H9 (cell line): ENCODE measurements at places on chromosomes 2 and 18.

DNA sequence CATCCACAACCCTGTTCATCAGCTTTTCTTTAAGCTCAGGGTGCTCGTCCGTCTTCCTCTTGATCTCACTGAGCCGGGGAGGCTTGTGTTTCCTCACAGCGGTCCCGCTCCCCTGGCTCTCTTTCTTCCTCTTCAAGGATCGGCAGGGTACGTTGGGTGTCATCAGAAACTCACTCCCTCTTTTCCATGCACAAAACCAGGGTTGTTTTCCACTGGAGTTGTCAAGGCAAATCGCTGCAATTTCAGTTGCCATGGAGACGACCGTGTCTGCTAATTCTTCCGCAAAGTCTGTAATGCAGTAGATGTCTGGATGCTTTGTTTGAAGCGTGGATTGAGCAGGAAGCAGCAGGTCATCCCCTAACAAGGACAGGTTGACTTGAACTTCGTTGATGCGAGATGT, 146.4 kb downstream of the DAW1 start:
- no peak for DNase-seq

DNA sequence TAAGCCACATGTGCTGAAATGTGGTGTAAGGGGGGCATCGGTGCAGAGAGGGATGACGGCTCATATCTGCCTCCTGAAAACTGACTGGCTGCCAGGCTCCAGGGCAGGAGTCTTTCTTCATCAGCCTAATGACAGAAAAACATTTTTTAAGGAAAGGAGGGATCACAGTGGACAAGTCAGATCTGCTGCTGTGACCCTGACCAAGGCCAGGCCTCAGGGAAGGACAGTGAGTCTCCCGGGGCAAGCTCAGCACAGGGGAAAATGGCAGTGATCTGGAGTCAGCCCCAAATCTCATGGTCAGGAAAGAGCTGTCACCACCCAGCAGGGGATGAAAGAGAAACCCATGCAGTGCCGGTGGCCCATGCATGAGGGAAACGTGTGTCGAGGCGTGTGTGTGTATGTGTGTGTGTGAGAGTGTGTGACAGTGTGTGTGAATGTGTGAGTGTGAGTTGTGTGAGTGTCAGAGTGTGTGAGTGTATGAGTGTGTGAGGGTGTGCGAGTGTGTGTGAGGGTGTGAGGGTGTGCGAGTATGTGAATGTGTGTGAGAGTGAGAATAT, 134.5 kb downstream of the INHBB start:
- no peak for DNase-seq

DNA sequence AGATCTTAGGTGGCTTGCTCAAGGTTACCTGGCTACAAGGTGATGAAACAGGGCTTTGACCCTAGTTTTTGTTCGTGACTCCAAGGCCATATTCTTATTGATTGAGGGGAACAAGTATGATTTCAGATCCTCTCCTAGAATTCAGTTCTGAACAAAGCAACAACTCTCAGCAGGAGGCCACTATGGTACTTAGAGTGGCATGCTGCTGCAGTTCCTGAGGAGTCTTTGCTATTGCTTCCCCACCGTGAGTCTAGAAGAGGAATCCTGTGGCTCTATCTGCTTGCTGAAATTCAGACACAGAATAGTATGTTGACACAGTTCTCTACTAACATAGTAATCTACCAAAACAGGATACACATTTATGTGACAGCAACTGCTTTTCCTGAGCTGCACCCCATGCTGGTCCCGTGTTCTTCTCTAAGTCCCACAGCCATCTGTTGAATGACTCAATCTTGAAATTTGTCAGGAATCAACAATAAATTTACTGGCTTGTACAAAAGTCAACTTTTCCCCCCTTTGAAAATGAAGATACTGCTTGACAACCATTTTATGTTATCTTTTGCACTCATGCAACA, 4.1 kb downstream of the TGFBRAP1 start:
- no peak for DNase-seq

DNA sequence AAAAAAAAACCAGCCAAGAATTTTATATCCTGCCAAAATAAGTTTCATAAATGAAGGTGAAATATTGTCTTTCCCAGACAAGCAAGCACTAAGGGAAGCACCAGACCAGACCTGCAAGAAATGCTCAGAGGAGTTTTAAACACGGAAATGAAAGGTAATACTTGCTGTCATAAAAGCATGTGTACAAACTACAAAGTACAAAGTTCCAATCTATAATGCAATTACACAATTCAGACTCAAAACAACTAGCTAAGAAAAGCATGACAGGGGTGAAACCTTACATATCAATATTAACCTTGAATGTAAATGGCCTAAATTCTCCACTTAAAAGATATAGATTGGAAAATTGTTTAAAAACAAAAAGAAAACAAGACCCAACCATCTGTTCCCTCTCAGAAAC, 45.0 kb upstream of the ASXL3 start:
- DNase-seq = no peak

- DNase-seq = peak; percentile 23
Observed at GRCh38 chr2:70705160-70705850, 62.7 kb downstream of the ADD2 start.

GRCh38 chr2:177692783-177693269, 300.3 kb downstream of the AGPS start:
- no peak for DNase-seq

GRCh38 chr2:159297042-159297707, 10.7 kb upstream of the WDSUB1 start:
- no peak for DNase-seq

- no peak for DNase-seq
Observed at GRCh38 chr2:80026040-80026729, 278.4 kb downstream of the LRRTM1 start.

- DNase-seq = no peak
Observed at GRCh38 chr2:173830170-173830569, 135.0 kb downstream of the SP3 start.

GRCh38 chr18:12857215-12857905, 26.7 kb downstream of the PTPN2 start:
- no peak for DNase-seq

DNA sequence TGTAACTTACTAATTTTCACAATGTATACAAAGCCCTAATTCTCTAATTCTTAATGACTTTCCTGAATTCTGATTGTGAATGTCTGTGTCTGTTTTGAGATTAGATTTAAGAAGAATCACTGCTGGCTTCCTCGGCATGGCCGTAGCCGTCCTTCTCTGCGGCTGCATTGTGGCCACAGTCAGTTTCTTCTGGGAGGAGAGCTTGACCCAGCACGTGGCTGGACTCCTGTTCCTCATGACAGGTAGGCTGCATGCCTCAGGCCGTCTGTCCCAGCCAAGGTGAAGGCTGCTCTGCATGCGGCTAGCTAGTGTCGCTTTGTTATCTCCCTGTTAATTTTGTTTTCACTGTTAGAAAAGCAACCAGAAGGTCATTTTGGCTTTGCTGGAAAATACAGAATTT, 41.2 kb downstream of the TMEM178A start:
- no peak for DNase-seq

- no peak for DNase-seq
Observed at GRCh38 chr18:5302606-5303005, 7.1 kb upstream of the ZBTB14 start.
